ENCODE measurements at places on chromosomes 16 and 17.

GRCh38 chr16:35506898-35507194, 2047.4 kb downstream of the TP53TG3F start:
- DNase-seq: no peak

GRCh38 chr17:5139458-5139732, 23.6 kb downstream of the USP6 start:
- DNase-seq: no peak

- no peak for DNase-seq
Observed at GRCh38 chr17:81397314-81398175, 2.3 kb downstream of the BAHCC1 start.

GRCh38 chr17:49556223-49556943, 19.3 kb upstream of the NXPH3 start:
- DNase-seq: peak; percentile 51

GRCh38 chr17:3981455-3981854, 17.2 kb upstream of the ATP2A3 start:
- DNase-seq: no peak

- DNase-seq: no peak
Observed at GRCh38 chr17:33258296-33258695, 34.8 kb downstream of the ASIC2 start.

DNA sequence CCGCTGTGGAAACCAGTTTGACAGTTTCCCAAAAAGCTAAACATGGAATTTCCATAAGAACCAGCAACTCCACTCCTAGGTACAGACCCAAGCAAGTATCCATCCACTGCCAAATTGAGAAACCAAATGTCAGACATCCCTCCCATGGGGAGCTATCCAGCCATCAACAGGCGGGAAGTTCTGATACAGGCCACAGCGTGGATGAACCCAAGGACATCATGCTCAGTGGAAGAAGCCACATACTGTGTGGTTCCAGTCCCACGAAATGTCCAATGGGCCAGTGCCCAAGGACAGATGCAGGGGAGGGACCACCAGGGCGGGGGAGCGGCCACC, 12.6 kb upstream of the BAIAP2 start:
- no peak for DNase-seq

GRCh38 chr16:24491731-24492130, 47.6 kb upstream of the RBBP6 start:
- DNase-seq: no peak

DNA sequence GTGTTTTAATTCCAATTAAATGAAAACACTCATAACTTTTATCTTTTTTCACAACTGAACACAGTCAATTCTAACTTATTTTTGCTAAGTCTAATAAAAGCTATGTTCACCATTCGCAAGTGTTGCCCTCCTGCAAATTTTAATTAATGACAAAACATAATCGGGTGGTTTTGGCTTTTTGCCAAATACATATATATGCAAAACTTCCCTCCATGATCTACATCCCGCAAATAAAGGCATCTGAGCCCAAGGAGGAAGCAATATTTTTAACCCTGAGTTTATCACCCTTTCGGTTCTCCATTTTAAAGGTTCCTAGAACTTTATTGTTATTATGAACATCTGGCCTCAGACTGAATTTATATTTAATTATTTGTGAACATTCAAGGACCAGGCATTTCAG, 507.9 kb downstream of the CDH13 start:
- DNase-seq: no peak

DNA sequence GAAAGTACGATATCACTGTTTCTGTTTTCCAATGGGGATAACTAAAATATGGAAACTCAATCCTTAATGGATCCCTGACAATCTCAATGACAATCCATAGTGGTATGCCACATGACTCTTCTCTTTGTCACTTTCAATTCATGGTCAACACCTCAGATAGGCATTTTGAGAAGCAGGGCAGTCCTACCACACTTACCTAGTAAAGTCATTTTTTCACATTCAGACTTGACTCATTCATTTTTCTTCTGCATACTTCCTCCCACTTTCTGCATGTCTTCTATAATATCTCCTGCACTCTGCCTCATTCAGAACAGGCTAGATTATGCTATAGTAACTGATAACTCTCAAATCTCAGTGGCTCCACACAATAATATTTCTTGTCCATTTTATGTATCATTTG, 117.5 kb downstream of the FTO start:
- DNase-seq: no peak

DNA sequence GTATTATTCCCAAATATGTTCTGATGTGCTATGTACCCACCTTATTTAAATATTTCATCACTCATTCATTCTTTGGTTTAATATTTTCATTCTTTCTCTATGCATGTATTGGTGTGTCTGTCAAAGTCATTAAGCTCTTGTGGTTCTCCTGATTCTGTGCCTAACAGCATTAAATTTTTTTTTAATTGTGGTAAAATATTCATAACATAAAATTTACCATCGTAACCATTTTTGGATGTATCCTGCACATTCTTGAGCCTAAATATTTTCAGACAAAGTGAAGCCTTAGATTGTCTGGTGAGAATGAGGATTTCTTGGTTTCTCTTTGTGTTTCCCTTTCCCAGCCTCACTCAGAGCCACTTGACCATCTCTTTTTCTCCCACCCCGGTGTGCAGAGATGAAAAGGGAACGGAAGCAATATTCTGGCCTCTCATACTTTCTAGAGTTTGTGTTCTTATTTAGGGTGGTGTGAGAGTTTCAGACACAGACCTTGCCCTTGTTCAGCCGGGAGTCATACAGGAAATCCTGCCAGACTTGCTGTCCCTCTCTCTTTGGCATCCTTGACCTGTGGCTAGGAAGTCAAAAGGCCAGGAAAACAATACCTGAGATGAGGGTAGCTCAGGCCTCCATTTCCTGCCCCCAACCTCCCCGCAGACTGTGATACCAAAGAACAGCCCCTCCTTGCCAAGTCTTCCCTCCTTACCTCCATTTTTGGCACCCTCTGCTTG, 4.9 kb downstream of the CCL5 start:
- DNase-seq: no peak

GRCh38 chr16:17963185-17963836, 373.2 kb downstream of the NPIPA8 start:
- DNase-seq: no peak

GRCh38 chr16:79482011-79482410, 118.5 kb downstream of the MAF start:
- no peak for DNase-seq

GRCh38 chr16:64532691-64533090, 589.2 kb downstream of the CDH11 start:
- DNase-seq: no peak

- peak; percentile 49 for DNase-seq
Observed at GRCh38 chr17:7560172-7561027, 1.3 kb upstream of the SENP3 start.

DNA sequence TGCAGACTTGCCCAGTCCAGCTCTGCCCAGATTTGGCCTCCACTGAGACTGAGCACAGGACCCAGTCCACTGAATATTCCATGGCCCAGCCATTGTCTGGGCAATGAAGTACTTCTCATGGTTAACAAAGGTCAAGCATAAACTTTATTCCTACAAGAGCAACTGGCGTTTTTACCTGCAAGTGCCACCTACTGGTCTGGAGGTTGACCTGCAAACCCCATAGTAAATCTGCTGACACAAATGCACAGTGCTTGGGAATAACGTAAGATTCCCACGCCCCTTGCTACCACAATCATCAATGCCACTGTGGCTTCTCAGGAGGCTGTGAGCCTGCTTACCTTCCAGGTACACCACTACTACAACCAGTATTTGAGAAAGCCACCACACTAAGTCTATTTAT, 170.2 kb downstream of the CEP112 start:
- DNase-seq: no peak

DNA sequence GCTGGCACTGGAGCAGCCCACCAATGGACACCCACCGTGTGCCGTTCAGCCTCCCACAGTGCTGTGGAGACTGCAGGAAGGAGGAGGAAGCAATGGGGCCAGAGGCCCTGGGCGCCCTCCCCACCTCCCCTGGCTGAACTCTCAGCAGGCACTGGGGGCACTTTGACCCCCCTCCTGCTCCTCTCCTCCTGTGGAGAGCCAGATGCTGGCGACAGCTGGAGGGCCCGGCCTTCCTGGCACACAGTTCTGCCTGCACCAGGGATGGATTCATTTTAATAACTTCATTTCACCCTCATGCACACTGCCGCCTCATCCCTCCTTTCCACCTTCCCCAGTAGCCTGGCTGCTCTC, 6.0 kb downstream of the NXPH3 start:
- DNase-seq: no peak

GRCh38 chr16:85715169-85716021, 26.6 kb upstream of the GINS2 start:
- no peak for DNase-seq

- DNase-seq: no peak
Observed at GRCh38 chr17:49845321-49845720, 2.5 kb downstream of the TAC4 start.

GRCh38 chr16:62135911-62136310, 99.7 kb upstream of the CDH8 start:
- no peak for DNase-seq

DNA sequence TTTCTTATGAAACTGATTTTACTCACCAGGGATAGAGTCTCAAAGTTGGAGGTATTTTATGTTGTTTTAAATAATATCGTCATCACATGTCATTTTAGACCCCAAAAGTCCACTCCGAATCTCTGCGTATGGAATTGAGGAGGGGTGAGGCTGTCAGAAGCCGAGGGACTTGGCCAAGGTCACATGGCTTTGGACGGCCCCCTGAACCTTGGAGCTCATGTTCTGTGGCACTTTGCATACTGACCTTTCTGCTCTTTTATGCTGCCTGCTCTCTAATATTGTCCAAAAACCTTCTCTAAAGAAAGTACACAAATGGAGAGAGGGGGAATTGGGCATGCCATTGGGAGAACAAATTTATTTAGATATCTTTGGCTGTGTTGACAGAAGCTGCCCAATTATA, 700.0 kb downstream of the WWOX start:
- no peak for DNase-seq

DNA sequence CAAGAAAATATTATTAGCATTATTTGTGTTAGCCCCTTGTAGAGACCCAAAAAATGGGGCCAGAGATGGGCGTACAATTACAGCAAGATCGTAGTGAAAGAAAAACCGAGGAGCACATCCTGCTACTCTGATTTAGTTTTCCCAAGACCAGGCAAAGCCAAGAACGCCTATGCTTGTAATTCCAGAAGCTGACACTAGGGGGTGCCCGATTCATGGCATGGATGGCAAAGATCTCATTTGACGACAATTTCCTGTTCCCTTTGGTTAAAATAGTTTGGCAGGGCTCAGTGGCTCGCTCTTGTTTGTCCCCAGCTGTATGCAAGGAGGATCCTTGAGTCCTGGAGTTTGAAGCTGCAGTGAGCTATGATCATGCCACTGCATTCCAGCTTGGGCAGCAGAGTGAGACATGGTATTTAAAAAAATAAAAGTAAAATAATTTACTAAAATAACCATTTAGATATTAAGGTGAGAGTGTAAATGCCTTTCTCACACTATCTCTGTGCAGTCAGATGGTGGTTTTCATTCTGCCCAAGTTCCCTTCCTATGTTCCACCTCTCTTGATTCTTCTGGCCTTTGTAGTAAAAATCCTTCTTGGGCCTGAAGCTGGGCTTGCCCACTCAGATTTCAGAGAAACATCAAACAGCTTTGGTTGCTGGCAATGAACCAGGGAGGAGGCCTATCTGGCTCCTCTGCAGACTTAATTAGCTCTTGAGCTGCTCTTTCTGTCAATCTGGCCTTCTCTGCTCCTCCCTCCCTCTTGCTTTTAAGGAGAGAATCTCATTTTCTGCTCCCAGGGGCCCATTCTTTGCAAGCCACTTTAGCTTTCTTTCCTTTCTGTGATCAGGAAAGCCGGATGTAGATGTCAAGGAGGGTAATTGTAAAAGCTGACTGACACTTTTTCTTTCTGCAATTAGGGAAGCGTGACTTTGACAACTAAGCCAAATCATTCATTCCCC, 31.2 kb downstream of the TMEM238L start:
- peak; percentile 32 for DNase-seq

- peak; percentile 32 for DNase-seq
Observed at GRCh38 chr17:47802341-47803022, 19.1 kb downstream of the OSBPL7 start.

GRCh38 chr17:40561871-40562611, 3.2 kb downstream of the CCR7 start:
- no peak for DNase-seq

- DNase-seq: peak; percentile 73
Observed at GRCh38 chr16:10609402-10609774, 29.0 kb upstream of the EMP2 start.

GRCh38 chr17:37391146-37391545, 15.4 kb downstream of the C17orf78 start:
- peak; percentile 39 for DNase-seq

GRCh38 chr16:24900230-24900629, 54.5 kb downstream of the SLC5A11 start:
- DNase-seq: no peak

DNA sequence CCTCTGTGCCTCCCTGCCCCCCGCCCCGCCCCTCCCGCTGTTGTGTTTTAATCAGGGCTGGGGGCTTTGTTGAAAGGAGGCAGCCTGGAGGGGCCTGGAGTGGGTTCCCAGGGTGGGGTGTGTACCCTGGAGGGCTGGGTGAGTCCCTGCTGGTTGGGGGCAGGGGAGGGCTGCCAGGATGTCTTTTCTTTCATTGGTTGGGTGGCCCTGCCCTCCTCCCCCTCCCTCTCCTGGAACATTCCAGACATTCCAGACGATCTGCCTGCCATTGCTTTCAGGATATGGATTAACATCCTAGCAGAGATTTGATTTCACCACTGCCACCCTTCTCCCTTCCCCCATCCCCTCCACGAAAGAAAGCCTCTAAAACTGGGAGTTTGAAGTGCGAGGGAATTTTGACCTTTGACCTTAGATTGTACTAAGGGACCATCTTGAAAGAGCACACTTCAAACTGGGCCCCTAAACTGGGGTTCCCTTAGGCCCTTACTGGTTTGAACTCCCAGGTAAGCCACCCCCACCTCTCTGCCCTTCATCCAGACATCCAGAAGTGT, 25.3 kb downstream of the IGF2BP1 start:
- peak; percentile 58 for DNase-seq

DNA sequence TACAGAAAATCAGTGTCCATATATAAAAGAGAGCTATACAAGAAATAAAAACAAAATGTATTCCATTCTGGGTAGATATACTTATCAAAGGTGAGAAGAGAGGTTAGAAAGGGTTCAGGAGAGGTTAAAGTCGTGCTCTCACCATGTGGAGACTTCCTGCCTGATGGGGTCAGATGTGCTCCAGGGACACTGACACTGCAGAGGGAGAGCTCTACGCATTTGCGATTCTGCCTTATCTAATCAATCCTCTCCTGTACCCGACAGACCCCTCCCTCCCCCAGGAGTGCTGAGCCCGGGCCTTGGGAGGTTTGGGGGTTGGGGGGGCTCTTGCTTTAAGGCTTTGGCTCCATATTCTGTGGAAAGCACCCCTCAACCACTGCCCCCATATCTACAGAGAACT, 16.6 kb upstream of the SLC5A11 start:
- no peak for DNase-seq

All from brain microvascular endothelial cell (primary cell).